ENCODE measurements at places on chromosomes 5 and 9.
A peak's percentile ranks its signal among the peaks of the same experiment; 100 is the strongest.

- no peak for DNase-seq
Measured at GRCh38 chr5:89399548-89399947, 516.6 kb upstream of the MEF2C start.

GRCh38 chr9:84937180-84937579, 267.7 kb downstream of the NTRK2 start:
- no peak for DNase-seq

DNA sequence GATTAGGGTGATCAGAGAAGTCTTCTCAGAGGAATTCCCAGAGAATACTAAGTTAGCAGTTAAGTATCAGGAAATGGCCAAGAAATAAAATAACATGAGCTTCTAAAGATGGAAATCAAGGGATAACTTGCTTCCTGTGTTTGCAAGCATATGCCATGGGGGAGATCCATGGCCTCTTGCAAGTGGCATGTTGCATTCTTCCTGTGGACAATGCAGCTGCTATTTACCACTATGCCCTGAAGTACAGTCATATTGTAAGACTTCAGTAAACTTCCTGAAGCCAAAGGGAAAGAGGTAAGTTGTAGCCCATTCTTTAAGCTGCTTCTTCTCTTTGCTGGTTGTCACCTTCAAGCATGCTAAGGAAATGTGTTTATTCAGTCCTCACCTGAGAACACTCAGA, 154.7 kb upstream of the RUSC2 start:
- no peak for DNase-seq

GRCh38 chr9:111231801-111232580, 98.0 kb downstream of the OR2K2 start:
- DNase-seq, result no peak

GRCh38 chr5:160342413-160342941, 27.9 kb downstream of the C1QTNF2 start:
- no peak for DNase-seq

DNA sequence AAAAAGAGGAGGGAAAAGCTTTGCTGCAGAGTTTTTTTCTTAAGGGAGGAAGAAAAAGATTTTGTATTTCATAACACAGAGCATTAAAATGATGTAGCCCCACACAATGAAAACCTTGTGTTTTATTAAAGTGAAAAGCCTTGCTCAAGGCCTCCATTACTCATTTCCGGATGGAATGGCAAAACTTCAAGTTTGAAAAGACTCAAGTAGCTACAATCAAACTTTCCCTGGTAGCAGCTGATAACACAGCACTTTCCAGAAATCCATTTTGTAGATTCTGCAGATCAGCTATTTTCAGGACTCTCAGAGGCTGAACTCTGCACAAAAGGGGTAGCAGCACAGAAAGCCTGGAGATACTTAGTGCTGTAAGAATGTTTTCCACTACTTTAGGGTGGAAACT, 374.8 kb downstream of the NFIB start:
- DNase-seq, result no peak

DNA sequence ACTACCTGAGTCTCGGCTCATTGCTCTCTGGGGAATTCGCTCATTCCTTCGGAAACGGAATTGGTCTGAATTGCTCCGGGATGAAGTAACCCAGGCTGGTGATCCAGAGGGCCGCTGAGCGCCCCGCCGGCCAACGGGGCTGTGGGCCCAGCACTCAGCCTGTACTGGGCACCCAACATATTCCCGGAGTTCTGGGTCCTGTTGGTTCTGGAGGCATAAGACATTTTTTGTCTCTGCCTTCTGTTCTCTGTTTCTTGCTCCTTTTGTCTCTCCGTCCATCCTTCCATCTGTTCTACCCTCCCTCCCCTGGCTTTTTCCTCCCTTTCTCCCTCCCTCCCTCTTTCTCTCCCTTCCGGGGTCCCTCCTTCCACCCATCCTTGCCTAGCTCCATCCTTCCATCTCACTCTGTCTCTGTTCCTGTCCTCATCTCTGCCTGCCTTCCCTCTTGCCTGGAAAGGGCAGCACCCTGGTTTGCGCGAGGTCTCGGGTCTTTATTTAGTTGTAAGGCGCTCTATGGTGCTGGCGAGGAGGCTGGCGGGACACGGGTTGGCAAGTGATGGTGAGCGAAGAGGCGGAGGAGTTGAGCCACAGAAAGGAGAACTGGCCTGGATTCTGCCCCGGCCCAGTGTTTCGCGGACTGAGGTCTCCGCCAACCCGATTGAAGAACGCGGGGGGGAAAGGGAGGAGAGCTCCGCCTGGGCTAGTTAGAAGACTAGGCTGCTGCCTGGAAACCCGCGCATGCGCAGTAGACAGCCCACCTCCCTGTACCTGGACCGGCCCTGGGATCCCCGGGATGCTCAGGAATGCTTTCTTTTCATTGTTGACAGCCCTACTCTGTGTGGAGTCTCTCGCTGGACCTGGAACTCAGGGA, 1468.0 kb downstream of the FOXD4L5 start:
- DNase-seq, result peak; percentile 52

- no peak for DNase-seq
Measured at GRCh38 chr5:171845857-171846256, 60.2 kb downstream of the SMIM23 start.

DNA sequence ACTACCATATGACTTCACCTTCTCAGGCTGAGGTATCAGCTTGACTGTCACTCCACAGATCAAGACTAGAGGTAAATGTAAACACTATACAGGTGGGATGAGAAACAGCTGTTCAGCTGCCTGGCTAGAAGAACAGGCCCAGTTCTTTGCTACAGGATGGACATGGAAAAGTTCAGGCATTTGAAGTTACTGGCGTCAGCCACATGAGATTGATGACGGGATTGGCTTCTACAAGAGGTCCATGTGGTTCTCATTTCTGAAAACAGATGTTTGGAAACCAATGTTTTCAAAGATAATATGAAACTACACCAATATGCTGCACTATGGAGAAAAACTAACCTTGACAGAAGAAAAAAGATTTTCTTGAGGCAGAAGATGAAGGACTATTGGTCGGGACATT, 324.1 kb downstream of the CDH10 start:
- no peak for DNase-seq
